ENCODE measurements at places on chromosomes 7 and 10. TPM values are rescaled to one million over a fixed set of nuclear protein-coding genes. Genes with fewer than 3 reads are reported as not detected.

The LMTK2 gene
- 5.4 TPM for total RNA-seq

The TRAPPC14 gene
- 3.0 TPM for total RNA-seq

The UCN3 gene
- not detected for total RNA-seq

The SLIT1 gene
- 0.35 TPM for total RNA-seq

The RP9 gene
- 6.4 TPM for total RNA-seq

The CHN2 gene
- total RNA-seq, result 2.2 TPM

The LSM5 gene
- total RNA-seq, result 16.8 TPM

The FKBP6 gene
- not detected for total RNA-seq

The HECTD2 gene
- total RNA-seq, result 6.2 TPM

The LOXL4 gene
- 122 TPM for total RNA-seq

The BAMBI gene
- 13.1 TPM for total RNA-seq

The FBXL13 gene
- 1.6 TPM for total RNA-seq

The POLR2J3 gene
- total RNA-seq, result 18.1 TPM

The NCF1 gene
- not detected for total RNA-seq

The BBS9 gene
- total RNA-seq, result 18.0 TPM

The MYH16 gene
- 0.08 TPM for total RNA-seq

The FAM24B gene
- total RNA-seq, result 3.8 TPM
